Activated CD4-positive, alpha-beta T cell treated with anti-CD3 and anti-CD28 coated beads for 1 hour (primary cell): ENCODE measurements at places on chromosomes 6 and 20.

GRCh38 chr6:48834706-48835105 is 628.3 kb downstream of the MMUT start:
- no peak for DNase-seq

DNA sequence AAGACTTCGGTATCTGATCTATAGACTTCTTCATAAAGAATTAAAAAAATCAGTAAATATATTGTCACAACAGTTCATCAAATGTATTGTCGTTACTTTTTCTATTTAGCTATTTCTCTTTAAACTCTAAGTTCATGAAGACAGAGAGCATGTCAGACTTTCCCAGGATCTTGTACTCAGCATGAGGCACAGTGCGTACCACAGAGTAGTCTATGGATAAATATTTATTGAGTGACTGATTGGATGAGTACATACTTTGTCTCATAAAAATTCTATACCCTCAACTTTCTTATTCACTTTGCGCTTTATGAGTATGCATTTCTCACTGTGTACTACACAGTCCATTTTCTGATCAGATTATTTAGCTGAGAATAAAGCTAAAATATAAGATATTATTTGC is 1284.4 kb upstream of the ADGRB3 start:
- DNase-seq = no peak

- DNase-seq = no peak
These were observed 28.2 kb upstream of the KCNB1 start for GRCh38 chr20:49510562-49511122.

DNA sequence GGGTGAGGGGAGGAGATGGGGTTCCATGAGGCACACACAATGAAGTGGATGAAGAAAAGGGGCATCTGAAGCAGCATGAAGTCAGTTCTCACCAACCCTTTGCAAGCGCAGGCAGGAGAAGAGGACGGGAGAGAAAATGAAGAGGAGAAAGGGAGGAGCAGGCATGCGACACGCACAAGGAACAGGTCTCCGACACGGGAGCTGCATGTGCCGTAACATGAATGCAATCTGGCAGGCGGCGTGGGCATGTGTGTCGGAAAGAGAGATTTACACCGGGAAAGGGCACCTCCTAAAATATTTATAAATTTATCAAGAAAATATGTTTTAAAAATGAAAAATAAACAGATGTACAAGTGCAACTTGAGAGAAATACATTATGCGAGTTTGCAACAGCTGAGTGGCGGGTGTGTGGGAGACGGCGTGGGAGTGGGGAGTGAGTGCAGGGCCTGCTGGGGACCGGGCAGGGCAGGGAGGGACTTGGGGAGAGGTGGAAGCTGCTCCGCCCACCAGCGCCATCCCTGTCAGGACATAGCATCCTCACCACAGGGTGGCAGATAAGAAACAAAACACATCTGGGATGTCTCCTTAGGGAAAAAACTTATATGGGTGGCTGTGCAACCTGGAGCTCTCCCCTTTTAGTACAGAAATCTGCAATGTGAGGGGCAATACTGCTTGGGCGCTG is 40.6 kb downstream of the GJA10 start:
- DNase-seq = no peak

DNA sequence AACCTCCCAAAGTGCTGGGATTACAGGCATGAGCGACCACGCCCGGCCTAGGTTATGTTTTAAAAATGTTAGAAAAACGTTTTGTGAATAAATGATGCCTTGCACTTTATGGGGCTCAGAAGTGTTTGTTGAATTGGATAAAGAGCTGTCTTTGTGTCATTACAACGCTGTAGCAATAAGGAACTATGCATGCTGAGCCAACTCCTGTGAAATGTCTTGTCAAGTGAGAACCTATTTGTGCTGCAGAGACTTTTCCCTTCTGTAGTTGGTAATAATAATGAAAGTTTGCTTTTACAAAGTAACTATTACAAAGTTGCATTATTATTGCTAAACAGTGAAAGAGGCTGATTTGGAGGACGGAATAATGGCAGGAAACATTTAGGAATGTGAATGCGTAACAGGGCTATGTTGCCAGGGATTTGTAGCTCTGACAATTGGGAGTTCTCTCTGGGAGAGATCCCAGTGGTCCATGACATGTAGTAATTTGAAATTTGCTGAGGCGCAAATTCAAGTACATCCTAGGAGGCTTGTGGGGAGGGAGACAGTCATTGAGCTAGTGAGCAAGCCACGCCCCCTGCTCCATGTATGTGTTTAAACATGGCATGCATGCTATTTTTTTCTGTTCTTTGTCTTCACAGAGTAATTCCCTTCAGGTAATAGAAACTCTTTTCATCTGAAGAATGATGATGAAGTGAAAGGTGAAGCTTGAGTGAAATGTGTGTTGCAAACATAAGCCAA is 16.8 kb upstream of the BICRAL start:
- no peak for DNase-seq

DNA sequence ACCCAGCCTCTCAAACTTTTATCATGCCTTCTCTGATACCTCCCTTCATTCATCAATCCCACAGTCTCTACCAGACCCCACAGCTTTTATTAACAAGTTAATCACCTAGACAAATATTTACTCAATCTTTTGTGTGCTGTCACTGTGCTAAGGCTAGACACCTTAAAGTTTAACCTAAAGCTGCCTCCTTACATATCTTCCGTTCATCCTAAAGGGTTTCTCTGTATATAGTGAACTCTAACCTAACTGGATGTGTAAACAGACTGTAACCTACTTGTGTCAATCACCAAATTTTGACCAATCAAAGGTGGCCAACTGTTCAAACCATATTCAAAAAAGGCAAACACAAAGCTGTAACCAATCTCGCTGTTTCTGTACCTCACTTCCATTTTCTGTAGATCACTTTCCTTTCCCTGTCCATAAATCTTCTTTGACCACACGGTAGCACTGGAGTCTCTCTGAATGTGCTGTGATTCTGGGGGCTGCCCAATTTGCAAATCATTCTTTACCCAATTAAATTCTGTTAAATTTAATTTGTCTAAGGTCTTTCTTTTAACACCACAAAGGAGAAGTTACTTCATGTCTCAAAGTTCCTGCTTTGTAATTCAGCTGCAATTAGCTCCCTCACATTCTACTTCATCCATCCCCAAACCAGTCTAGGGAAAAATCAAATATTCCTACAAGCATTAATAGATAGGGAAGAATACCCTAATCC is 72.5 kb downstream of the ARHGAP18 start:
- DNase-seq = no peak

DNA sequence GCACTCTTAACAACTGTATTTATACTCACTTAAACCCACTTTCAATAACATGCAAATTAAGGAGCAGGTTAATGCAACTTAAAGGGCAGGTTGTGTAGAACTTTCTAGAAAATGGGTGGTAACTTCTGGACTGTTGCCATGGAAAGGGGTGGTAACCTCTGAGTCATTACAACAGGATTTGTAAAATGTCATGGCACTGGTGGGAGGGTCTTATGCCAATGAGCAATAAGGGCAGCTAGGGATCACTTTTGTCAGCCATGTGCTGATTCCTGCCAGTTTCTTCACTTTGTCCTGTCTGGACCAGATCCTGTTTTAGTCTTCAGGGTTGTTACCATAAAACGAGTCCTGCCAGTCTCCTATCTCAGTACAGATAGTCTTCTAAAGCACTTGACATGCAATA is 560.5 kb upstream of the PTCHD4 start:
- no peak for DNase-seq

GRCh38 chr20:62346398-62347150 is 20.5 kb downstream of the LAMA5 start:
- no peak for DNase-seq

DNA sequence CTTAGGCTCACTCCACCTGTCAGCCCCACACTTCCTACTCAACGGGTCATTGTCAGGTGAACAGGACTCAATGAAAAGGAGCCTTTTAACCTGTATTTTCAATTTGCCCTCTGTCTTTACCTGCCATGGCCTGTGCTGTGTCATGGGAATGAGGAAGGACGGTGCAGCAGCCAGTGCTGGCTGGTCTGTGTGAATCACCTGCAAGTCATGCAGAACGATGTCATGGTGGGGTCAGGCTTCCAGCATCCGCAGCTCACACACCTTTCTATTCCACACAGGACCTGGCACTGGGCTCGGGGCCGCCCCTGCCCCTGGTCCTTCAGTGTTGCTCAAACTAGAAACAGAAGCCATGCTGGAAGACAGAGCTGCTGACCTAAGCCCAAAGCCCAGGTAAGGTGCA is 188.7 kb upstream of the GMDS start:
- DNase-seq = no peak

GRCh38 chr6:170137911-170138910 is 152.7 kb downstream of the DLL1 start:
- no peak for DNase-seq

GRCh38 chr20:47042464-47042863 is 147.8 kb downstream of the EYA2 start:
- no peak for DNase-seq

- DNase-seq = no peak
These were observed 188.3 kb upstream of the AGPAT4 start for GRCh38 chr6:161462148-161462547.

GRCh38 chr6:165266191-165266590 is 43.2 kb downstream of the C6orf118 start:
- no peak for DNase-seq

DNA sequence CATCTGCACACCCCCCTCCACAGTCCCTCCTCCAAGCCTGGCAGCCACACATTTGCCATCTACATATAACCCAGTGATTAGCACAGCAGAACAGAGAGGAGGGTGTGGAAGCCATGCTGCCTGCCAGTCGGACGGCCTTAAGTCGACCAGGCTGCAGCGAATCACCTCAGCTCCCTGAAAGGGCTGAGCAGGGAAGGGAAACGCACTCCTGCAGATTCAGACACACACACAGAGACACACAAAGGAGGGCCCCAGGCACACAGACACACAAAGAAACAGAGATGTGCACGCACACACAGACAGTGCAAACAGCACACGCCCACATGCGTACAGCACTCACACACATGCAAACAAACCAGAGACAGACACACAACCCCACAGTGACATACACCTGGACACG is 11.2 kb upstream of the SIRPA start:
- DNase-seq = no peak

DNA sequence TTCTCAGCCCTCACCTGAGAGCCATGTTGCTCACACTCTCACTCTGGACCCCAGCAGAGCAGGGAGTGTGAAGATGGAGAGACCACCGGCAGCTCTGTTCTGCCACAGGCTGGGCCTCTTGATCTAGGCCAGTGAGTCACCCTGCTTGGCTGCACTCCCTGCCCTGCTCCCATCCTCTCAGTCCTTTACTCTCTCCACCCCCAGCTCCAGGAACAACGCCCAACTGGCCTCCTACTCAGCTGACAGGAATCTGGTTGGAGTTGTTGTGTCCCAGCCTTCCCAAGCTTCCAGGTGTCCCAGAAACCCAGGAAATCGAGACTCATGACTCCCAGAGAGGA is at the start of gene PSORS1C1:
Gene PSORS1C1, plus strand, starts transcription at position 260 of the 338 bp plus-strand sequence. CDS start 14,833 bp downstream, outside the sequence.
- DNase-seq = no peak

DNA sequence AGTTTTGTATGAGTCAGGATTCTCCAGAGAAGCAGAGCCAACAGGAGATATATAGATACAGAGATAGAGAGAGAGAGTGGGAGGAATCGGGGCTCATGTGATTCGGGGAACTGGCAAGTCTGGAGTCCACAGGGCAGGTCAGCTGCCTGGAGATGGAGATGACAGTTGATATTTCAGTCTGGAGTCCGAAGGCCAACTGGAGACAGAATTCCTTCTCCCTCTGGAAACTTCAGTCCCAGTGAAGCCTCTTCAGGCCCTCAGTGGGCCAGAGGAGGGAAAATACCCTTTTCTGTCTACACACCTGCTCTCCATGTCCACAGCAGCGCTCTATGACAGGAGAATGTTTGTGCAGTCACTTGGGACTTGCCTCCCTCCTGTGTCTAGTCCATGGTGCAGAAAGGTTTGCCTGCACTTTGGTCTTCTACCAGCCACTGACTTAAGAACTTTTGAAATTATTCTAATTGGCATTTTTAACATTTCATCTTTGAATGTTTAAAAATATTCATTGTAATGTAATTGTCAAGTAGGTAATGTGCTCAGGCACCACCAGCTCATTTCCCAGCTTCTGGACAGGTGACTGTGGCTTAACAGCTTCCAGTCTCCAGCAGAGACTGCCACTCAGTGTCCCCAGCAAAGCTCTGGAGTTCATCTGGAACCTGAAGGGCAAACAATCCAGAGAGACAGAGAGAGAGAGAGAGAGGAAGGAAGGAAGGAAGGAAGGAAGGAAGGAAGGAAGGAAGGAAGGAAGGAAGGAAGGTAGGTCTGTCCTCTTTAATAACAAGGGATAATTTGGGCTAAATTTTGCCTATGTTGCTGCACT is 43.8 kb upstream of the AFDN start:
- DNase-seq = no peak

DNA sequence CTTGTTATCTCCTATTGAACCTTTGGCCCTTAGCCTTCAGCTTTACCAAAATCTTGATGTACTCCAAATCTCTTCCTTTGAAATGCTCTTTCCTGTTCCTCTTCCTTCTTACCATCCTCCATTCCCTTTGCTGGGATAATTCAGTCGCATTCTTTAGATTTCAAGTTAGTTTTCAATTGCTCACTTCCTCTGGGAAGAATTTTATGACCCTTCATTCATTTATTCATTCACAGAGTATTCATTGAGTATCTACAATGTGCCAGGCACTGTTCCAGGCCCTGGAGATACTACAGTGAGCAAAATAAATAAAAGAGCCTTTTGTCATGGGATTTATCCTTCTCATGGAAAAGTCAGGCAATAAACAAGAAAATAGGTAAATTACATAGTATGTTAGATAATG is 548.2 kb upstream of the FLRT3 start:
- DNase-seq = no peak

DNA sequence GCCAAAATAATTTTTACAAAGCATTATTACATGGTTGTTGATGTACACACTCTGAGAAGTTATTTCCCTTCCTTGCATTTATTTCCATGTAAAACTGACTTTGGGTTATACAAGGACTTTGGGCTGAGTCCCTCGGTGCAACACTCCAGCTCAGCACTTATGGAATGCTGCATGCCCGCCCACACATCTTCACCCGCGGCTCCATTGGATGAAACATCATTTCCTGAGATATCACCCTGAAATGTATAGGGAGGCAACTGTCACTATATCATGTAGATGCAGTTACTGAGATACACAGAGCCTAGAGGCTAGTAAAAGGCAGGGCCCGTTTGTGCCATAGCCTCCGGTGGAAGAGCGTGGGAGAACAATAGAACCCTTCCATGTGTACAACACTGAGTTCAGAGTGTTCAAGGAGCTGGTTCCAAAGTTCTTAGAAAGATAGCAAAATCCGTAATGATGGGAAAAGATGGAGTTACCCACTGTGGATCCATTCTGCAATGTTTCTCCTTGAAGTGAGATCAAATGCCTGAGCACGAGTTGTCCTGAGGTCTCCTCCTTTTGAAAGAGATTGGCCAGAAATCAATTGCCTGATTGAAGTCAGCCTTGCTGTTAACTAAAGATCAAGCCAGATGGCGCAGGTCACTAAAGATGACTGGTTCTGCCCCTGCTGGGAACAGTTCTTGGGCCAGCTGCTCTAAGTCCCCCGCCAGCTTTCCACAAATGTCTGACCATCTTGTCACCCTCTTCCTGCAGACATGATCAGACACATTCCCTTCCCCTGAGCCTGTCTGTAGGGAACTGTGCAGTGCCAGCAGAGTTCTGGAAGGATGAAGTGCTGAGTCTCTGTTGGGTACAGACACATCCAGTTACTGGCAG is 100.9 kb upstream of the IYD start:
- no peak for DNase-seq
